ENCODE measurements at places on chromosomes 7 and 10. TPM values are rescaled to one million over a fixed set of nuclear protein-coding genes. Genes with fewer than 3 reads are reported as not detected.

The IL2RA gene
- 1.1 TPM for polyA plus RNA-seq

The GPR26 gene
- polyA plus RNA-seq, result 0.10 TPM

The VPS37D gene
- 4.2 TPM for polyA plus RNA-seq

The TMEM130 gene
- not detected for polyA plus RNA-seq

The LEP gene
- polyA plus RNA-seq, result 0.25 TPM

The ANKMY2 gene
- polyA plus RNA-seq, result 14.3 TPM

The BUD23 gene
- 90.0 TPM for polyA plus RNA-seq

The HDAC9 gene
- 2.7 TPM for polyA plus RNA-seq

The RBP3 gene
- polyA plus RNA-seq, result 0.03 TPM

The CHAT gene
- polyA plus RNA-seq, result not detected

The SND1 gene
- 62.1 TPM for polyA plus RNA-seq

The TMEM270 gene
- 0.18 TPM for polyA plus RNA-seq

The CYP2C8 gene
- not detected for polyA plus RNA-seq

The NAT16 gene
- 0.10 TPM for polyA plus RNA-seq

The TMEM196 gene
- not detected for polyA plus RNA-seq

The FAM221A gene
- polyA plus RNA-seq, result 9.7 TPM

The COBL gene
- 8.4 TPM for polyA plus RNA-seq

The STK17A gene
- 11.9 TPM for polyA plus RNA-seq

The MYH16 gene
- polyA plus RNA-seq, result 0.01 TPM

The EEPD1 gene
- 175 TPM for polyA plus RNA-seq

The CAMK2B gene
- 1.8 TPM for polyA plus RNA-seq

The RHBDD2 gene
- polyA plus RNA-seq, result 56.6 TPM

The TMEM140 gene
- polyA plus RNA-seq, result 13.2 TPM

The LUC7L2 gene
- polyA plus RNA-seq, result 96.4 TPM

The CALHM3 gene
- polyA plus RNA-seq, result not detected

The AZGP1 gene
- 8.3 TPM for polyA plus RNA-seq

The ECHDC3 gene
- 25.8 TPM for polyA plus RNA-seq

The KIF20B gene
- 1.6 TPM for polyA plus RNA-seq

The P4HA1 gene
- 10.6 TPM for polyA plus RNA-seq

The TMED4 gene
- polyA plus RNA-seq, result 83.9 TPM

The SUN1 gene
- 58.6 TPM for polyA plus RNA-seq

The STEAP1 gene
- 25.4 TPM for polyA plus RNA-seq

Measured in small intestine (tissue), 16 donors.